ENCODE measurements at places on chromosomes 1 and 21.

DNA sequence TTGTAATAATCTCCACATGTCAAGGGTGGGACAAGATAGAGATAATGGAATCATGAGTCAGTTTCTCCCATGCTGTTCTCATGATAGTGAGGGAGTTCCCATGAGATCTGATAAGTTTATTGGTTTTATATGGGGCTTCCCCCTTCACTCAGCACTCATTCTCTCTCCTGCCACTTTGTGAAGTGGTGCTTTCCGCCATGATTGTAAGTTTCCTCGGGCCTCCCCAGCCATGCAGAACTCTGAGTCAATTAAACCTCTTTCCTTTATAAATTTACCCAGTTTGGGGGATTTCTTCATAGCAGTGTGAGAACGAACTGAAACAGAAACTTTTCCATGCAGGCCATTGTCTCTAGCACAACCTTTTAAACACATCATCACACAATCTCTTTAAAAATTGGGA is 221.5 kb upstream of the BRINP3 start:
- no peak for DNase-seq

GRCh38 chr1:151132335-151133017 is 14.0 kb downstream of the SEMA6C start:
- DNase-seq, result no peak

DNA sequence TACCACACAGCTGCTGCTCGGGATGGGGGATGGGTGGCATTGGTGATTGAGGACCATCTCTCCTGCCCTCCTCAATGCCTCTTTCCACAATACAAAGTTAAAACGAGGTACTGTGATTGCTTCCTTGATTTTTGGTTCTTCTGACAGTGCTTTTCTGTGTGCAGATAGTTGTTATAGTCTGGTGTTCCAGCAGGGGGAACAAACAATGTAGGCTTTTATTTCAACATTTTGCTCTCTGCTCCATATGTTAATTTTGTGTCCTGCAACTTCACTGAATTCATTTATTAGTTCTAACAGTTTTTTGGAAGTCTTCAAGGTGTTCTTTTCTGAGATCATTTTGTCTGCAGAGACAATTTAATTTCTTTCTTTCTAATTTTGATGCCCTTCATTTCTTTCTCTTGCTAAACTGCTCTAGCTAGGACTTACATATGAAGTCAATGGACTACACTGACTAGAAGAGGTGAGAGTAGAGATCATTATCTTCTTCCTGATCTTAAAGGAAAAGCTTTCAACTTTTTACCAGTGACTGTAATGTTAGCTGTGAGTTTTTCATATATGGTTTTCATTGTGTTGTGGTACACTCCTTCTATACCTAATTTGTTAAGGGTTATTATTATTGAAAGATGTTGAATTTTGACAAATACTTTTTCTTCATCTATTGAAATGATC is 45.4 kb downstream of the TNFSF18 start:
- no peak for DNase-seq

DNA sequence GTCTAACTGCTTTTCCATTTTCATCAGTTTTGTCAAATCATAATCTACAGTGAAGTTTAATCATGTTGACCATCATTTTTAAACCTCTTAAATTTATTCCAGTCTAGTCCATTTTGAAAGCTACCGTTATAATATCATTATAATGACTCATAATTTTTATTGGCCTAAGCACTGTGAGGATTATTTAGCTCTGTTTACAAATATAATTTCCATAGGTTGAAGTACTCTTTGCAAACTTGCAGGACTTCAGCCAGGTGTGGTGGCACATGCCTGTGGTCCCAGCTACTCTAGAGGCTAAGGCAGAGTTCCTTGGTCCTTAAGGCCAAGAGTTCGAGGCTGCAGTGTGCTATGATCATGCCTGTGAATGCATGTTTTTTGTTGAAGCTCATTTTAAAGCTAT is 54.3 kb downstream of the MAP3K21 start:
- no peak for DNase-seq

DNA sequence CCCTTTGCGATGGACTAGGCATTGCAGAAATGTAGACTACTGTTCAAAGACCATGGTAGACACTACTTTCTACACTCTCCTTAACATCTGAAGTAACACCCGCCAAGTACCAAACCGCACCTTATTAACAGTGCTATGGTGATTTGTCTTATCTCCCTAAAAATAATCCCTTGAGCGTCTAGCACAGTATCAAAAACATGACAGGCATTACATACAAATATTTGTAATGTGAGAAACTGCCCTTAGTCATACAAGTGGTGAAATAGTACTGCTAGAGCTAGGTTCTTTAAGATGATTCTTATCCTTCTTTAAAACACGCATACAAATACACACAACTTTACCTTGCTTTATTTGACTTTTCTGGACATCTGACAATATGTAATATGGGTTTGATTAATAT is 27.2 kb downstream of the PUM1 start:
- peak; percentile 73 for DNase-seq

DNA sequence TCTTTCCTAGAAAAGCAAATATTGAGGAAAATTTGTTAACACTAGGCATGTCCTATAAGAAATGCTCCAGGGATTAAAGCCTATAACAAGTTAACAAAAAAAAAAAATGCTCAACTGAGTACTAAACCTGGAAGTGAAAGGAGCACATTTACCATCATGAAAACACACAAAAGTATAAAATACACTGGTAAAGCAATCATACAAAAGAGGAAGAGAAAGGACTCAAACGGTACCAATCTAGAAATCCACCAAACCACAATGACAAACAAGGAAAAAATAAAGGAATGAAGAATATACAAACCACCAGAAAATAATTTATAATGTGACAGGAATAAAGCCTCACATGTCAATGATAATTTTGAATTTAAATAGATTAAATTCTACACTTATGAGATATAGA is 21.2 kb downstream of the CD1E start:
- DNase-seq, result no peak

- DNase-seq, result peak; percentile 51
Observed at GRCh38 chr1:31374511-31375196, 1.8 kb upstream of the FABP3 start.

DNA sequence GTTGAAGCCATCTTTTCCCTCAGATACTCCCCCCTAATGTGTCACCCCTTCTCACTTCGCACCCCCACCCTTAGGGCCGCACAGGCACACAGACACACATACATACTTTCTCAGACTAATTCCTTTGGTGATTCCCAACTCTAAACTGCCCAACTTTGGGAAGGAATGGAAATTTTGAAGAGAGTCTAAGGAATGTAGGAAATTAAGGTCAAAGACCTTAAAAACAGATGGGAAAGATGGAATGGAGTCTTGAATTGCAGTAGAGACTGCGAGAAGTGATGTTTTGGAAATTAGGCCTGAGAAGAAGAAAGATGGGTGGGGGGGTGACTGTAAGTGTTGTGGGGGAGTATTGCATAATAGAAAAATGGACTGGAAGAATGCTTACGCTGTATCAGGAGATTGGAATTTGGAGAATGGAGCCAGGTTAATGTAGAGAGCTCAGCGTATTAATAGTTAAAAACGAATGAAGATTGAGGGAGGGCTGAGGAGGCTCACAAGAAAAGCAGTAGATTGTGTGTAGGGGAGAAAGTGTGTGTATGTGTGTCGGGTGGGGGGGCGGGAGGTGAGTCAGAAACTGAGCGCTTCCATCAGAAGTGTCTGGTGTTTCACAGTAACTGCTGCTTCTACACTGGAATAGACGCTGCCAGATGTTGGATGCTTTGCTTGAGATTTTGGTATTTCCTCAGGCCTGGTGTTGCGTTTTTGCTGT is 1.7 kb downstream of the PIP5K1A start:
- peak; percentile 81 for DNase-seq

- no peak for DNase-seq
Observed at GRCh38 chr1:223639331-223639749, 26.2 kb downstream of the CAPN8 start.

DNA sequence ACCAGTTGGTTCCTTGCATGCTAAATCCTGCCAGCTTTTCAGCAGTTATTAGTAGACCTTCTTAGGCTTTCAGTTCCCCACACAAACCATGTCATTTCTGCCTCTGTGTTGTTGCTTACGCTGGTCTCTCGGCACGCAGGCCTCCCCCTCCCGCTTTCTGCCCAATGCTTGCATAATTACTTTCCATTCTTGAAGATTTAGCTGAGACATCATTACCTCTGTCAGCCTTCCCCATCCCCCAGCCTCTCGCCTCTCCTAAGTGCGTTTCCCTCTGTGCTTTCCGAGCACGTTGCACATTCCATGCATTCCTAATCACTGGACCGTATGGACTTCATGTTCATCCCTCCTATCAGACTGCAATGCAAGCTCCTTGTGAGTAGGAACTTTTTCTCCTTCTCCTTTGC is 26.8 kb downstream of the TSHB start:
- DNase-seq, result peak; percentile 65

Data from HFFc6 (cell line).